Activated CD4-positive, CD25-positive, alpha-beta regulatory T cell treated with anti-CD3 and anti-CD28 coated beads, Interleukin-2, amount 50 U/mL, for 72 hours (primary cell): ENCODE measurements at places on chromosomes 3 and 15.
A peak's percentile ranks its signal among the peaks of the same experiment; 100 is the strongest.

DNA sequence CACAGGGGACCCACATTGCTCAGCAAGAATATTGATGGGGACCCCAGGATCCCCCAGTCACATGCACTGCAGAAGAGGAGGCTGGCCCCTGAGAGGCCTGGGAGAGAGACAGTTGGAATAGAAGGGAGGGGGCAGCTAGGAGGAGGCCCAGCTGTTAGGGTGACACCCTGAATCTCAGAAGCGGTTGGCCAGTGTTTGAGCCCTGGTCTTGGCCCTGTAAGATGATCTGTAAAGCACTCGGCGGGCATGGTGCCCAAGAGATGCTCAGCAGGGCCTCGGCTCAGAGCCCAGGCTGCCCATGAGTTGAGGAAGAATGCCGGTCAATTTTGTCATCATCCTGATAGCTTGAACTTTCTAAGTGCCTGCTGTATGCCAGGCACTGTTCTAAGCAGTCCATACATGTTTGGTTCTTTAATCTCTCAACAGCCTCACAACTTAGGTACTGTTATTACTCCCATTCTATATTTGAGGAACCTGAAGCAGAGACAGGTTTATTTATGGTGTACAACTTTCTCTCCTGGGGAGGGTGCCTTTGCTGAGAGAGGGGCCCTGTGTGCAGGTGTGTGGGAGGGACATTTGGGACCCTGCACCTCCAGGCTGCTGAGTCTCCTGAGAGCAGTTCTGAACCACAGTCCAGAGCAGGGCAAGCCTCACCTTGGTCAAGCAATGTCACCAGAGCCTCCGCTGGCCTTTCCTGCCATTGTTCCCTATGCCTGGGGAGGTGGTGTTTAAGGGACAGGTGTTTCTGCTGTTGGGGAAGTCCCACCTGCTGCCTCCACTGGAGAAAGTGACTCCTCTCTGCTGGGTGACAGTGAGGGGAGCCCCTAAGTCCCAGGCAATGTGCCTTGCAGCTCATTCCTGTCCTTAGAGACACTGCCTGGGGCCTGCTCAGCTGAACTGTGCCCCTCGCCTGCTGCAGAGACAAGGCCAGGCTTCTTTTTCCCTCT lies 26.0 kb downstream of the SLC6A6 start:
- DNase-seq, result no peak

DNA sequence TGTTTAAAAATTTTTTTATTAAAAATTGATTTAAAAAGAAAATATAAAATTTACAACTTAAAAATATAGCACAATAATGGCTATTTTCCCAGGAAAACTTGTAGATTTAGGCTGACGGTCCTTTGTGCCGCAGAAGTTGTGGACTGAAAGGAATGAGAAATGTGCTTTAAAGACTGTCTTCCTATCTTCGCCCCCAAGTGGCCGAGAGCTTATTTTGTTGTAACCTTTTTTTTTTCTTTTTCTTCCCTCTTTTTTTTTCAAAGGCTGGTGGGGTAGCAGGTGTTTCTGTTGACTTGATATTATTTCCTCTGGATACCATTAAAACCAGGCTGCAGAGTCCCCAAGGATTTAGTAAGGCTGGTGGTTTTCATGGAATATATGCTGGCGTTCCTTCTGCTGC lies 15.5 kb downstream of the SLC25A26 start:
- no peak for DNase-seq

DNA sequence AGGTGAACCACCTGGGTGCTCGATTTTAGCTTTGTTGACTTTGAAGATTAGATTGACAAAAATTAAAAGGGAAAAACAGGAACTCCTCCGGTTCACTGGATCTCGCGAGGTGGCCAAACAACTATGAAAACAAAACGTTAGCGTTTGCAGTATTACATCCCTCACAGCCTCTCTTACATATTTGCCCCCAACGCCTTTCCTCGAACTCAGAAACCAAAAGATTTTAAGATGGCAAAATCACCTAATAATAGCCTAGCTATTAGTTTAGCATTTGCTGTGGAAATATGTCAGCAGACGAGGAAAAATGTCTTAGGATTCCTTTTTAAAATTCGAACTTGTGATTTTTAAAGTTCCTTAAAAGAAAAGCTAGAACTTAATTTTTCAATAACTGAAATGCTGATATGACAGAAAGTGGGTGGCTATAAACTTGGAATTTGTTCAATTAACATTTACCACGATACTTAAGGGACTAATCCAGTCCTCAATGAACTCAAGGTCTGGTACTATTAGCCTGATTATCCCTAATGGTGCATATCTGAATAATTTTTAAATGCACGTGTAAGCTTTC lies 491 bp upstream of the SENP7 start:
- DNase-seq, result no peak

DNA sequence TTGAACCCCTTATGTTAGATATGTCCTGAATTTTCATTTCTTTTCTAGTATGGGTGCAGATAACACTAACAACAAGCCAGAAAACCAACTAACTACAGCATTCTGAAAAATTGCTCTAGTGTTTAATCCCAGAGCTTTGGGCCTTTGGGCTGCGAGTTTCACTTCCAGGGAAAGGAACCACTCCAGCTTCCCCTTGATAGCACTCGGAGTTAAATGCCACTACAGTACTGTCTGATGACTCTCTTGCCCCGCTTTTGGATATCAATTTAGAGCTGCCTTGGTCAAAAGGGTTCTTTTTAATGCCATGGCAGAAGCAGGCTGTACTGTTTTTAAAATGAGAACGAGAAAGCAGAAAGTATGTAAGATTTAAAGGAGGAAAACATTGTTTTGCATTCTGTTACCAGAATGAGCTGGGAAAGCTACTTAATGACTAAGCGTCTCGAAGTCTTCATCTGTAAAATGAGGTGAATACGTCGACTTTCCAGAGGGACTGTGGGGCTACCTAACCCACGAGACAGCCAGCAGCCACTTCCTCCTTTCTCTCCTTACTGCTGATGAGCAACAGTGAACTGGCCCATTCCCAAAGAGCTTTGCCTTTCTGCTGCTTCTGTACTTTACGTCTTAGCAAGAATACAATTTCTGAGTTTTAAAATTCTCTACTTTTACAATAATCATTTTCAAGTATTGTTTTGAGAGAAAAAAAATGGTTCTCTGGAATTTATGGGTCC lies 299.3 kb upstream of the LYSMD4 start:
- no peak for DNase-seq

GRCh38 chr3:14885307-14885706 lies 62.1 kb upstream of the NR2C2 start:
- no peak for DNase-seq

GRCh38 chr15:39948817-39949216 lies 14.9 kb downstream of the EIF2AK4 start:
- no peak for DNase-seq

GRCh38 chr3:119624002-119624720 lies 26.5 kb downstream of the PLA1A start:
- no peak for DNase-seq

- DNase-seq, result no peak
Measured at GRCh38 chr3:121175083-121175482, 267.1 kb downstream of the STXBP5L start.

GRCh38 chr3:6512172-6512800 lies 348.6 kb upstream of the GRM7 start:
- no peak for DNase-seq

GRCh38 chr3:36944641-36945270 lies at the start of gene TRANK1:
Gene TRANK1 (minus strand): TSS chr3:36945054. CDS start chr3:36944809, 245 bp downstream.
- DNase-seq, result peak; percentile 67

GRCh38 chr15:52153900-52154895 lies 37.0 kb downstream of the GNB5 start:
- no peak for DNase-seq

GRCh38 chr15:85974742-85975141 lies 104.9 kb upstream of the AGBL1 start:
- DNase-seq, result no peak

GRCh38 chr3:23993556-23994243 lies 48.6 kb downstream of the NR1D2 start:
- DNase-seq, result no peak

GRCh38 chr3:139870000-139870675 lies 64.8 kb upstream of the CLSTN2 start:
- DNase-seq, result no peak

GRCh38 chr3:182325213-182325950 lies 467.9 kb upstream of the ATP11B start:
- DNase-seq, result no peak

- DNase-seq, result no peak
Measured at GRCh38 chr15:63421433-63421832, 39.8 kb upstream of the CA12 start.

DNA sequence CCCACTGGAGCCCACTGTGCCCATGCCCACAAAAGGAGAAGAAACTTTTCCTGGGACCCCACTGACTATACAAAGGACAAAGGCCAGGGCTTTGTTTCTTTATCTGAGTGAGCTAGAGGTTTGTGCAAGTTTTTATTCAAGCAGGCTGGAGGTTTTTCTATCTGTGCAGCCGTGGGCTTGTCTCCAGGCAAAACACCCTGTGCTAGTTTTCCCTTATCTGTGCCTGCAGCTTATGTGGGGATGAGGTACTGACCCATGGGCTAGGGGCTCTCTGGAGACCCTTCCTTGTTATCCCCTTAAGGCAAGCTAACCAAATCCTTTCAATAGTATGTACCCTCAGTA lies 545.5 kb downstream of the ZPLD1 start:
- DNase-seq, result no peak

DNA sequence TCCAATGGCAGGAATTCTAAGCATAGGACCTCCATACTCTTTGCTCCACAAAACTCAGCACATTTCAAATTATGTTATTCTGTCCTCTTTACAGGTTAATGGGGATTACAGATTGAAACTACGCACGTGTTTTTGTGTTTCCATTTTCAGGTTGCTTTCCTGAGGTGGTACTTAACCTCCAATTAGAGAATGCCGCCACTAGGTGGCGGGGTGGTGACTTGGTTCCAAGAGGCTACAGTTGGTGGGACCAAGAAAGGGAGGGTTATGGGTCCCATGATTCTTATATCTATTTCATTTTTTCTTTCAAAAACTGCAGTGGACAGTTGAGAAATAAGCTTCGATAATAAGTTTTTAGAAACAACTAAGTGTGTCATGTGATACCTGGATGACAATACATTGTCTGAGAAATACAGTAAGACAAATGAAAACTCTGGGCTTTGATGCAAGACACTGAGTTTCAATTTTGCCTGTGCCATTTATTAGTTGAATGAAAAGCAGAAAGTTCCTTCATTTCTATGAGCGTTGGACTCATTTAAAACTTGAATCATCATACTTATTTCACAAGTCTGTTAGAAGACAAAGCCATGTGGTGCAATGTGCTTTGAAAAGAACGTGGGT lies 539.0 kb downstream of the FGF12 start:
- DNase-seq, result peak; percentile 36

- no peak for DNase-seq
Measured at GRCh38 chr3:13850161-13850945, 29.5 kb downstream of the WNT7A start.

DNA sequence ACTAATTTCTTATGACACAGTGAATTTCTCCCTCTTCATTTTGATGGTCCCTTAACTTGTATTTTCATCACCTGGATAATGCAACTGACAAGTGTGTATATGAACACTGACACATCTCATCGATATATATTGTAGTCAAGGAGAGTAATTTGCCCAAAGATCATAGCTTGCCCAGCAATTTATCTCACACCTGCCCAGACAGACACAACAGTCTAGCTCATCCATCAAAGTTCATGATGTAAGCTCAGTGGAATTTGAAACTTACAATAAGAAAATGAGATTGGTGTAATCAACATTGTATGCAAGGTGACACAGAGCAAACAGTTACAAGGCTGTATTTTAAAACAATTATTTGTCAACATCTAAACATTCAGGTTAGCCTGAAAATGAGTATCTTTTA lies 805.8 kb downstream of the NAALADL2 start:
- no peak for DNase-seq

GRCh38 chr15:33461671-33462070 lies 150.9 kb downstream of the RYR3 start:
- no peak for DNase-seq

DNA sequence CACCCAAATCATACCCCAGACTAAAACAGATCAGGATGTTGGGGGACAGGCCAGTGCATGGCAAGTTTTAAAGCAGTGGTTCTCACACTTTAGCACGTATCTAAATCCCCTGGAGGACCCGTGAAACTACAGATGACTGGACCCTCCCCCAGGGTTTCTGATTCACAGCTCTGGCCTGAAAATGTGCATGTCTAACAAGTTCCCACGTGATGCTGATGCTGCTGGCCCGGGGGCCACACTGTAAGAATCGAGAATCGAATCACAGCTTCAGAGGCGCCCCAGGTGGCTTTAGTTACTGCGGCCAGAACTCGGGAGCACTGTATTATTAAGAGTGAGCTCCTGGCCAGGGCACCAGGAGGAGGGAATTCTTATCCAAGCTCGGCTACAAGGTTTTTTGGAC lies 11.6 kb downstream of the ADAMTS17 start:
- no peak for DNase-seq

- peak; percentile 61 for DNase-seq
Measured at GRCh38 chr15:38699633-38700230, 135.1 kb upstream of the RASGRP1 start.

DNA sequence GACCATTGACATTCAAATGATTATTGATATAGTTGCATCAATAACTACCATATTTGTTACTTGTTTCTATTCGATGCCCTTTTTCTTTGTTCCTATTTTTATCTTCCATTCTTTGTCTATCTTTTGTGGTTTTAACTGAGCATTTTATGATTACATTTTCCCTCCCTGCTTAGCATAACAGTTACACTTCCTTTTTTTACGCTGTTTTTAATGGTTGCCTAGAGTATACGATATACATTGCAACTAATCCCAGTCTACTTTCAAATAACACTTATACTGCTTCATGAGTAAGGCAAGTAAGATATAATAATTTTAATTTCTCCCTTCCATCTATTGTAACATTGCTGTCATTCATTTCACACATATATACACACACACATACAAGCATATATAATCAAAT lies 26.3 kb downstream of the COL6A6 start:
- DNase-seq, result no peak
